ENCODE measurements at places on chromosomes 3 and 15.

- DNase-seq = no peak
Observed at GRCh38 chr3:159616234-159616825, 372.3 kb upstream of the IL12A start.

DNA sequence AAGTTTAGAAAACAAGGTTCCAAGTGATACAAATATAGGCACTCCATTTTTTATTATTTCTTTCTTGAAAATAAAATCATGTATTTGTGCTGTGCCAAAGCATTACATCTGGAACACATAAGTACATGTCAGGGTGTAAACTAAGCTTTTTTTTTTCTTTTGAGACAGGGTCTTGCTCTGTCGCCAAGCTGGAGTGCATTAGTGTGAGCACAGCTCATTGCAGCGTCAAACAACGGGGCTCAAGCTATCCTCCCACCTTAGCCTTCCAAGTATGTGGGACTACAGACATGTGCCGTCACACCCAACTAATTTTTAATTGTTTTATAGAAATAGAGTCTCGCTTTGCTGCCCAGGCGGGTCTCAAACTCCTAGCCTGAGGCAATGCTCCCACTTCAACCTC is 9.0 kb downstream of the SPATA12 start:
- DNase-seq = no peak

DNA sequence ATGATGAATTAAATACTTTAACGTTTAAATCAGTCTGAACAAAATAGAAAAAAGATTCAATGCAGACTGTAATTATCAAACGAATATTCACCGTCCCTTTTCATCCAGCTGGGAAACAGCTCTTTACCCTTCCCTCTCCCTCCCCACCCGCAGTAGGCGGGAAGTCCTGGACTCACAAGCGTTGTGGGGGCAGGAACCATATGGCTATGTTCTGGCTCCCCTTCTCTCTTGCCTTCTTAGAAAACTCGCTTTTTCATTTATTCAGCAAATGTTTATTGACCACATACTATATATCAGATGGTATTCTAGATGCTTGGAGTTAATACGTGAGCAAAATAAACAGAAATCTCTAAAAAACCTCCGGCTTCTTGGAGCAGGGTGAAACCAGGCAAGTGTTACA is 715 bp upstream of the SCAPER start:
- no peak for DNase-seq

DNA sequence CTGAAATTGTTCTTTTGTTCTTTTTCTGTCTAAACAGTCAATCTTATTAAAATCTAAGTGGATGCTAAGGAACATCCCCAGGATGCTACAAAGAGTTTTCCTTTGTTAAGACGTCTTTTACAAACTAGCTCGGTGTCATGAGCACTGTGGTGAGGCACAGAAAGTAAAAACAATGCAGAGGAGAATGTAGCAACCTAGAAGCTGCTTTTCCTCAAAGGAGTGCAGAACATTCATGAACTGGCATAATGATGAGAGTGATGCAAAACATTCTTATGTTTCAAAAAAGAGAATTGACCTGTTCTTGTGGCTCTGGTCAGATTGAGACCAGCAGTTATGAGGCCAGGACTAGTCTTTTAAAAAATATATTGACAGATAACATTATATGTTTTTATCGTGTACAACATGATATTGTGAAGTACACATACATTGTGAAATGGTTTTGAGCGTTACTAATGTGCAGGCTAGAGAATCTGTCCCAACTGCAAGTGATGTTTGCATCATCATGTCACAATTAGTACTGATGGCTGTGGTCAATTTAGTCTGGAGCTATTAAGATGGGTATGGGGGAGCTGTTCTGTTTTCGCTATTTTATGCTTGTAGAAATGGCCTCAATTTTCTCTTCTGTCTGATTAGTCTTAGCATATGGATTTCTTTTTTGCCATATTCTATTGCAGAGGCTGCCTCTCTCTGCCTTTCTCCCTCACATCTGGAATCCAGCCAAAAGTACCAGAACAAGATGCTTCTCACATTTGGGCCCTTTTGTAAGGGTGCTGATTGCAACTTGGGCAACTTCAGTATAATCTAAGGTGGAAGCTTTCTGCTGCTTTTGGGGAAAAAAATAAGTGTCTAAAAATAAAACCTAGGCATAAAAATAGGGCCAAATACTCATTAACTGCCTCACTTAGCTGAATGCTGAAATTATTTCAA is 50.2 kb downstream of the HHLA2 start:
- DNase-seq = no peak

DNA sequence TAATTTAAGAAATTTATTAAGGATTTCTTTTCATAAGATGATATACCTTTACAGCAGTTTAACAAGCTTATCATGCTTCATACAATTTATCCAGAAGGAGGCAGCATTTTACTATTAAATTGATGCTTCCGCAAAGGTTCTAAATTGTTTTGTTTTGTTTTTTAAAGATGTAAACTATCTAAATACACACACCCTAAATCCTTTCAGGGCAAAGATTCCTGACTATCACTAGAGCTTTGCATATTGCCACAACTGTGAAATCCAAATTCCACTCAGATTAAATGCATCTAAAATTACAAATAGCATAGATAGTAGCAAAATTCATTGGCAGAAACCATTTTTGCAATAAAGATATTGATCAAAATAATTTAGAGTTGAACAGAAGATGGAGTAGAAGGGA is 44.5 kb upstream of the CCNL1 start:
- no peak for DNase-seq

DNA sequence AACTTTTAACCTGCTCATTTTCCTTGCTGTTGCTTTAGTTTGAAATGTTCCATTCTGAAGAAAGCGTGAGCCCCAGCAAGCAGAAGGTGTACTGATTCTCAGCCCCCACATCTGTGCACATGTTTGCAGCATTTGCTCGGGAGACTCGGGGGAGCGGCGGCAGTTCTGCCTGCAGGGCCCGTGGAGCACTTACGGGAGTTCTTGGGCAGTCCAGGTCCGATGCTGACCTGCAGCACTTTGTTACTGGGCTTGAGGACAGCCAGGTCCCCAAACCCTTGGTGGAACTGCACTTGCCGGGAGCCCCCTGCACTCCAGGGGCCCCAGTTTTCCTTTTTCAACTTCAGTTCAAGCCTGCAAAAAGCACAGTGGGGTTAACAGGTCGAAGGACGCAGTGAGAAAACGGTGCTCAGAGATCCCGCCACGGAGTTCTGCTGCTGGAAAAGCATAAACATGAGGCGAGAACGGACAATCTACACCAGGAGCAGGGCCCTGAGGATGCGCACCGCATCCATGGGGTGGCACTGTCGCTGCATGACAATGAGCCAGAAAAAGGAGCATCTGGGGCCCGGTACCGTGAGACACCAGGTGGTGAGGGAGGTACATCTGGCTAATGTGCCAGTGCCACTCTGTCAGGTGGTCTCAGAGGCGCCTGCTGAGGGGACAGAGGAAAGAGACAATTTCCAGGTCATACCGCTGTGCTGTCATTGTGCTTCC is 45.6 kb upstream of the LDHAL6B start:
- DNase-seq = no peak

DNA sequence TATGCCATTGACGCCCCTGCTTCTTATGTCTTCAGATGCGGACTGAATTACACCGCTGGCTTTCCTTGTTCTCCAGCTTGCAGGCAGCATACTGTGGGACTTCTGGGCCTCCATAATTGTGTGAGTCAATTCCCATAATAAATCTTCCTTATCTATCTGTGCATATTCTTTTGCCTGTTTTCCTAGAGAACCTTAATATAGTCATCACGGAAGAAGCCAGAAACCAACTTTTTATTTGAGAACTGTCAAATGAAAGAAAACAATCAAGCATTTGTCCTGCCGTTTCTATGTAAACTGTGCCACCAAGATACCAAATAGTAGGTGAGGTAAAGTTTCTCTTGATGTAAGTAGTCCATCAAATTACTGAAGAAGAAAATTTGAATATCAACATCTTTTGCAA is 51.8 kb upstream of the B3GALNT1 start:
- DNase-seq = no peak

DNA sequence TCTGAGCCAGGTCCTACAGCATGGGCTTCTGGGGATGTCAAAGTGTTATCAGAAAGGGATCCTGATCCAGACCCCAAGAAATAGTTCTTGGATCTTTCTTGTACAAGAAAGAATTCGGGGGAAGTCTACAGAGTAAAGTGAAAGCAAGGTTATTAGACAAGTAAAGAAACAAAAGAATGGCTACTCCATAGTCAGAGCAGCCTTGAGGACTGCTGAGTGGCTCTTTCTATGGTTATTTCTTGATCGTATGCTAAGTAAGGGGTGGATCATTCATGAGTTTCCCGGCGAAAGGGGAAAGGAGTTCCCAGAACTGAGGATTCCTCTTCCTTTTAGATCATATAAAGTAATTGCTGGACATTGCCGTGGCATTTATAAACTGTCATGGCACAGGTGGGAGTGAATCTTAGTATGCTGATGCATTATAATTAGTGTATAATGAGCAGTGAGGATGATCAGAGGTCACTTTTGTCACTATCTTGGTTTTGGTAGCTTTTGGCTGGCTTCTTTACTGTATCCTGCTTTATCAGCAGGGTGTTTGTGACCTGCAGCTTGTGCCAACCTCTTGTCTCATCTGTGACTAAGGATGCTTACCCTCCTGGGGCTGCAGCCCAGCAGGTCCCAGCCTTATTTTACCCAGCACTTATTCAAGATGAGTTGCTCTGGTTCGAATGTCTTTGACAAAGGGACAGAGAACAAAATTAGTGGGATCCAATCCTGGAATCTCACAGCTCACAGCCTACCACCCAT is 41.0 kb downstream of the CRYGS start:
- DNase-seq = no peak

GRCh38 chr15:85750319-85751290 is 44.1 kb downstream of the KLHL25 start:
- DNase-seq = no peak

- DNase-seq = no peak
Observed at GRCh38 chr3:177754508-177754921, 557.2 kb upstream of the TBL1XR1 start.

- no peak for DNase-seq
Observed at GRCh38 chr3:52710512-52710911, 4.6 kb downstream of the SPCS1 start.

DNA sequence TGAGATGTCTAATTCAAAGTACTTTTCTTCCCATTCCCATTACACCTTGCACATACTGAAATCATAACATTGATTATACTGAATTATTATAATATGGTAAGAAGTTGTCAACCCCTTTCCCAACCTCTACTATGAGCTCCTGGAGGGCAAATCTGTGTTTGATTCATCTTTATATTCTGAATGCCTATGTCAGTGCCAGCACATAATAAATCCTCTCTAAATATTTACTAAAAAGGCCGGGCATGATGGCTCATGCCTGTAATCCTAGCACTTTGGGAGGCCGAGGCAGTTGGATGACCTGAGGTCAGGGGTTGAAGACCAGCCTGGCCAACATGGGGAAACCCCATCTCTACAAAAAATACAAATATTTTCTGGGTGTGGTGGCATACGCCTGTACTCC is 392.5 kb upstream of the CADM2 start:
- no peak for DNase-seq

DNA sequence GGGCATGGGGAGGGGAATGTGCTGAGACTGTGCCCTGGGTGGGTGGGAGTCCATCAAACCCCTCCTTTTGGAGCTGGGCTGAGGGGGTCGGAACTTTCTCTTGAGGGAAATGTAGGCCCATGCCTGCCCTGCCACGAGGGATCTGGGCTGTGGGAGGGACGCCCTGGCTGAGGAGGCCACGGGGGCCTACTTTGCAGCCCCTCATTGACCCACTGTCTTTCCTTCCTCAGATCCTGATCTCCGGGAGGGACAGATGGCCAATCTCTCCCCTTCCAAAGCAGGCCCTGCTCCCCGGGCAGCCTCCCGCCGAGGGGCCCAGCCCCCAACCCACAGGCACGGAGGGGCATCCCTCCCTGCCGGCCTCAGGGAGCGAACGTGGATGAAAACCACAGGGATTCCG is 25.3 kb downstream of the LOXL1 start:
- no peak for DNase-seq

DNA sequence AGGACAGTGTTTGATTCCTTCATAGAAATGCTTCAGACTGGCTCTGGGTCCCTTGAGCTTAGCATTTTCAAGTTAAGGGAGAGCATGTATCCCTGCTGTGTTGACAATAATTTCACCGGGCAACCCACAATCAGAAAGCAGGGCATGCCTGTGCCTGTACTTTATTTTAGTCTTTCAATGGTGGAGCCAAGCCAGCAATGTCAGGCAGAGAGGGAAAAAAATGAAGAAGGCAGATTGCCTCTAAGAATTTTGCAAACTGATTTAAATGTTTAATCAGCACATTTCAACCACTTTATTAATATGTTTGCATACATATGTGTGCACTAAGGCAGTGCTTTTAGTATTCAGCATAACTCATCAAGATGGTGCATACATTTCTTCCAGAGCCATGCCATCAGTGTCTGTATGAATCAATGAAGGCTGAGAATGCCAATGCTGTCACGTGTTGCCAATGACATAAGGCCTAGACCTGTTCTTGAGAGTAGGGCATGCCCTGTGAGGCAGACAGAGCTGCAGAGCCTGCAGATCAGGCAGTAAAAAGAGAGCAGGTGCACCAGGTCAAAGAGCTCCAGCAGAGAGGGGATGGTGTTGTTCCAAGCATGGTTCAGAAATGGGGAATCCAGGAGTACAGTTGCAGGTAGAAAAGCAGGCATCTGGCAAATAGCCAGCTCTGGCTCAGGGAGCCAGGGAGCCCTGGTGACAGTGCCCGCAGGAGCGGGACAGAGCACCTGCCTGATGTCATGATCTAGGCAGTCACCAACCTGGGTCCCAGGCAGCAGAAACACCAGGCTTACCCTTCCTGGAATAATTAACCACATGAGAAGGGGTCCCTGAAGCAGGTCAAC is 508.5 kb downstream of the GABRG3 start:
- no peak for DNase-seq

DNA sequence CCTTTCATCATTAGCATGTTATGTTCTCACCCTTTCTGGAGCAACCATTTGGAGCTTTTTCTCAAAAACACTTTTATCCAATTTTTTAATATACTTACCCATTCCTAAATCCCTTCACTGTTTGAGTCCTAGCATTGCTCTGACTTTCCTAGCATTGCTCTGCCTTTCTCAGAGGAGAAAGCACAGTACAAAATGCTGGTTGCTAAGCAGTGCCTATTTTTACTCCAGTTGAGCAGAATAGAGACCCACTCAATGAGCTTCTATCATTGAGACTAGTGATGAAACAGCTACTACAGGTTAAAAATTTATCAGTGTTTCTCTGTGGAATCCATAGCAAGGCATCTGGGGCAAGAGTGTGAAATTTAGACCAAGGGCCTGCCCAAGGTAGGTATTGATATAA is 21.8 kb upstream of the IL1RAP start:
- DNase-seq = no peak

GRCh38 chr3:179113903-179114302 is 34.3 kb upstream of the PIK3CA start:
- DNase-seq = no peak

GRCh38 chr3:174614036-174614435 is 245.1 kb upstream of the NAALADL2 start:
- DNase-seq = no peak

DNA sequence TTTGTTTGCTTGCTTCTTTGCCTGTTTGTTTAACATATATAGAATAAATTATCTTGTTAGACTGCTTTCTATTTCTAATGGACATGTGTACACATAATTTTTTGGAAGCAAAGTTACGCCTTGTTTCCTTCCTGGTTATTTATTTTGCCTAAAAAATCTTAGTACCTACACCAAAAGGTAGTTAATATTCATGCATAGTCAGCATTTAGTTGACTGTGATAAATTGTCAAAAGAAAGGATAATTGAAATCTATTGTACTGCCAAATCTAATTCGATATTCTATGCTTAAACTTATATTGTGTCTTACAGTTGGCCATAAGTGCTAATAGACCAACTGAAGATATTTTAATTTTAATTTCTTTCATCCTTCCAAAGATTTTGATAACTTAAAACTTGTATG is 233.9 kb upstream of the ARL6 start:
- DNase-seq = no peak

Measured in CD4-positive, alpha-beta T cell treated with Interleukin-10 for 1 hour (primary cell).